NCI-H510A (cell line): ENCODE measurements at places on chromosomes 1 and 21.

- DNase-seq = no peak
Observed at GRCh38 chr1:51515982-51516648, 3.0 kb downstream of the EPS15 start.

DNA sequence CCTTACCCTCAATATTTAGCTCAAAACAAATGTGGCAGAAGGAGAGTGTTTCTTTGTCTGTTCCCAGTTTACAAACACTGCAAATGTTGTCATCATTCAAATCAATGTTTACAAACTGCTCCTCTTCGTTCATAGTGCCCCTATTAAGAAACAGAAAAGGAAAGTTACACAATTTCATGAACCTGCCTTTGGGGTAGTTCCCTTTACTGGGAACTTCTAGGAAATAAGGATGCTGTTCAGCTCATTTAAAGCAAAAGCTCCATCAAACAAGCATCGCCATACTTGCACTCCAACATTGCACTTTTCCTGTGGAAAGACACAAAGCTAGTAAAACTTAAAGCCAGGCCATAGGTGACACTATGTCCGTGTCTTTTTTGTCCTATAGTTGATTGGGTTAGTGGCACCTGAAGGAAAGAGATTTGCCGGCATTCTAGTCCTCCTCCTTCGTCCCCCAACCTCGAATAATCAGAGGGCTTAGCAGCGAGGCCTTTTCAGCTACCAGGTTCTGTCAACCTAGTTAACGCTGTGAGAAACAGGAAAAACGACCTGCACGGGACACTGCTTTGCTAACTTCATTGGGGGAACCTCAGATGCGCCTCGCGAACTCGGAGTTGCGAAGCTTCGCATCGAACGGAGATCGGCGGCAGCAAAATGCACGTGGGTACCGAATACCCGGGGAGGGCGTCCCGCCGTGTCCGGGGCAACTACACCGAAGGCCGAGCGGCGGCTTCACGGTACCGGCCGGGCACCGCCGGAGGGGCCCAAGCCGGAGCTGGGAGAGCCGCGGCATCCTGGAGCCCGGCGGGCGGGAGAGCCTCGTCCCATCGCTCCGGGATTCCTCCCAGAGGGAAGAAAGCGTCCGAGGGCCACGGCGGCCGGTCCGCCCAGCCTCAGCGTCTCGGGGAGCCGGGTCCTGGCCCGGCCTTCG, 706 bp downstream of the C21orf91 start:
- no peak for DNase-seq

DNA sequence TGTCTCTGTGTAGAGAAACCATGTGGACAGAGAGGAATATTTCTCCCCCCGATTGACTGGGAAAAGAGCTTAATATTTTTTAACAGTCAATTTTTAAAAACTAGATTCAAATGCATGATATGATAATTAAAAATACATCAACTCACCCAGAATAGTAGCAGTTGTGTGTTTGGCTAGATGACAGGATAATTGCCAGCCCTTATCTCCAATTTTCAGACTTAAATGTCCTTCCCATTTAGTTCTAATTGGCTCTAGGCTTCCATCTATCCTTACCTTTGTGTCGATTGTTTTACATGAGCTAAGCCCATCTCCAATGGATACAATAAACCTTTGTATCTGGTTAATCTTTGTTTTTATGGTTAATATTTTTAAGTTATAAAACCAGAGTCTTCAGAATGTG, 23.9 kb upstream of the KIAA0040 start:
- DNase-seq = no peak

DNA sequence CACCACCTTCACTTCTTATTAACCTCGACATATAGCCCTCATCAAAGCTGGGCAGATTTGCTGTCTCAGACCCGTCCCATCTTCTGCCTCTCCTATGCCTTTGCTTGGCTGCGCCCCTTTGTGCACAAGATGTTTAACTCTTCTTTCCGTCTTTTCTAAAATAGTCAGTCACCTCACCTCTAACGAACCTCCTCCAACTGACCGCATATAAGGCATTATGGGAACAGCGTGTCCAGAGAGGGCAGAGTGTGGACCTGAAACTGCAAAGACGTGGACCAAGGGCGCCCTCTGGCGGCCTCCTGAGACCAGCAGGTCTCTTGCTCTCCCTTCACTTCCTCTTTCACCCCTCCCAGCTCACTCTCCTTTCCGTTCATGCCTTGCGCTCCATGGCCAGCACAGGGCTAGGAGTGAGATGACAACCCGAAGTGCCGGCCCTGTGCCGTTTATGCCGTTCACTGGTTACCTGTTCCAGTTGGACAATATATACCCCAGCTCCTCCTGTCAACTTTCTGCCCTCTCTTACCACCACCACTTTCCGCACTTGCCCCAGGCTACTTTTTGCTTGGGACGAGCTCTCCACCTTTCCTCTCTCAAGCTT, 2.5 kb upstream of the METTL25B start:
- peak; percentile 73 for DNase-seq

- DNase-seq = no peak
Observed at GRCh38 chr1:19569786-19570185, 74.3 kb upstream of the NBL1 start.
